Esophagus mucosa (tissue), 1 donor: ENCODE measurements at places on chromosomes 2 and 18. TPM values are rescaled to one million over a fixed set of nuclear protein-coding genes. Genes with fewer than 3 reads are reported as not detected.
A peak's percentile ranks its signal among the peaks of the same experiment; 100 is the strongest.

- peak; percentile 79 for ATAC-seq
Observed at GRCh38 chr2:43158259-43158880, 68.0 kb downstream of the ZFP36L2 start.

DNA sequence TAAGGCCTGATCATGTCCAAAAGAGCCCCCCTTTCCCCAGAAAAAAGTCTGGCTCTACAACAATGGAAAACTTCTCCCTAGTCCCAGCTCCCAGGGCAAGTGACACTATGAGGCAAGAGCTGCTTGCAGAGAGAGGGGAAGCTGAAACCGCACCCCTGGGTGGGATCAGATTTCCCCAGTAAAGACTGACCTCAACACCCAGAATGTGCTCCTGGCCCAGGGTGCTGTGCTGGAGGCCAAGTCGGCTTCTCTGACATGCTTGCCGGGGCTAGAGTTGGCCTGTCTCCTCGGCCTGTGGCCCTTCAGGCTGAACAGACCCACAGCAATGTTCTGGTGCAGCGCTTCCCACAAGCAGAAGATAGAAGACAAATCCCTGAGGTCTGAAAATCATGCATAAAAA is 18.4 kb upstream of the ST8SIA3 start:
- no peak for ATAC-seq

GRCh38 chr2:100983684-100984310 is 18.3 kb upstream of the RPL31 start:
- no peak for ATAC-seq

- no peak for ATAC-seq
Observed at GRCh38 chr18:7662866-7663265, 95.8 kb downstream of the PTPRM start.

DNA sequence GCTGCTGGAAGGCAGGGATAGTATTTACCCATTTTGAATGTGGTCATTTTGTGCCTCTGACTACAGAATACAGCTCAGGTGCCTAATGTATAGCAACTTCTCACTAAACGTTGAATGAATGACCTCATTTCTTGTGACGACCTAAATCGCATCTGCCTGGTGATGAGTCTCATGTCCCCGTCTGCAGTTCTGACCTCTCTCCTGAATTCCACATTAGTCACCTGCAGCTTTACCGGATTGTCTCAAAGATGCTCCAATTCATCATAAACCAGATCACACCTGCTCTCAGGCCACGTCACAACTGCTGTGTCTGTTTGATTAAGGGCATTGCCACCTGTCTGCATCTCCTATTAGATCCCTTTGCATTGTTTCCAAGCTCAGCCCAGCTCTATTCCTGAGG is 133.6 kb upstream of the MYT1L start:
- no peak for ATAC-seq

GRCh38 chr2:85188852-85189251 is 55.7 kb downstream of the TCF7L1 start:
- ATAC-seq: no peak

GRCh38 chr2:70674636-70675430 is 93.2 kb downstream of the ADD2 start:
- no peak for ATAC-seq

GRCh38 chr2:1602278-1603010 is 141.9 kb downstream of the PXDN start:
- no peak for ATAC-seq

SCG2 gene
- 0.12 TPM for total RNA-seq

AUP1 gene
- total RNA-seq: 74.2 TPM

CAPN14 gene
- 191 TPM for total RNA-seq

ALK gene
- 0.04 TPM for total RNA-seq

CROCC2 gene
- 0.12 TPM for total RNA-seq
